NCI-H446 treated with DMSO at 0.1 percent for 48 hours (cell line): ENCODE measurements at places on chromosomes 12 and 14.

- DNase-seq: no peak
Measured at GRCh38 chr12:549476-550082, 89.8 kb downstream of the B4GALNT3 start.

- DNase-seq: no peak
Measured at GRCh38 chr12:132094269-132094891, 49.7 kb downstream of the DDX51 start.

GRCh38 chr14:32513571-32514009, 184.5 kb downstream of the AKAP6 start:
- no peak for DNase-seq

DNA sequence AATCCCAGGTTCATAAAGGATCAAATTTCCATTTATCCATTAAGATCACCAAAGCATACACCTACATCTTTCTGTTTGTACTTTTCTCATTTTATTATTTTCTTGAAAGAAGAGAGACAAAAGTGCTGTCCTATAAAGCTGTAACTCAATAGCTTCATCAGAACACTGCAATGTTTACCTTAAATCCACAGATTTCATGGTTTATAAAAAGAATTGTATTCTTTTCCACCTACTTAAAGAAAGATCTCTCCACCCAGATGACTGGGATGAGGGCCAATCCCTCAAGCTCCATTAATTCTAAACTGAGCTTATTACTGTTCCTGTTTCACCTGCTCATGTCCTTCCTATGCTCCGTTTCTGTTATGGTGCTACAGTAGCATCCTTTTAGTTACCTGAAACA, 470.6 kb downstream of the BCAT1 start:
- no peak for DNase-seq

DNA sequence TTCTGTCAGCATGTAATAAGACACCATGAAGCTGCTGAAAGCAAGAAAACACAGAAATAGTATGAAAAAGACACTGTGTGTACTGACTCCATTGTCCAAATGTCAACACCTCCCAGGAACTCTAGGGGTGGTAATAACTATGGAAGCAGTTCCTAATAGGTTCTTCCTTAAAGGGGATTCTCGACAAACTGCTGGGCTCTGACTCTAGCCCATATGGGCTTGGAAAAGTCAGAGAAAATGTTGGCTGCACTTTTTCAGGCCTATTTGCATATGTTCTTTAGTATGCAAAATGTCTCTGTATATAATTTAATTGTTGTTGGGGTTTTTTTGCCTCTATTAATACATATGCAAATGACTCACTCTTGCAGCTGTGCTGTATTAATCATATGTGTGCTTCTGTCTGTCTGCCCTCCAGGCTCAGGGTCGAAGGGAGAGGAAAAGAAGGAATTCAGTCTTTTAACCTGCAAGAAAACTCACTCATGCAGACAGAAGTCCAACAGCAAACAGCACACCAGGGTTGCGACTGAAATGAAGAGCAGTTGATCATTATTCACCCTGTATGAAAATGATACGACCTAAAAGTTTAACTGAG, 317.6 kb downstream of the SOX5 start:
- no peak for DNase-seq
